ENCODE measurements at places on chromosomes 5 and 9.

- no peak for DNase-seq
Observed at GRCh38 chr5:37739817-37740261, 100.0 kb downstream of the GDNF start.

DNA sequence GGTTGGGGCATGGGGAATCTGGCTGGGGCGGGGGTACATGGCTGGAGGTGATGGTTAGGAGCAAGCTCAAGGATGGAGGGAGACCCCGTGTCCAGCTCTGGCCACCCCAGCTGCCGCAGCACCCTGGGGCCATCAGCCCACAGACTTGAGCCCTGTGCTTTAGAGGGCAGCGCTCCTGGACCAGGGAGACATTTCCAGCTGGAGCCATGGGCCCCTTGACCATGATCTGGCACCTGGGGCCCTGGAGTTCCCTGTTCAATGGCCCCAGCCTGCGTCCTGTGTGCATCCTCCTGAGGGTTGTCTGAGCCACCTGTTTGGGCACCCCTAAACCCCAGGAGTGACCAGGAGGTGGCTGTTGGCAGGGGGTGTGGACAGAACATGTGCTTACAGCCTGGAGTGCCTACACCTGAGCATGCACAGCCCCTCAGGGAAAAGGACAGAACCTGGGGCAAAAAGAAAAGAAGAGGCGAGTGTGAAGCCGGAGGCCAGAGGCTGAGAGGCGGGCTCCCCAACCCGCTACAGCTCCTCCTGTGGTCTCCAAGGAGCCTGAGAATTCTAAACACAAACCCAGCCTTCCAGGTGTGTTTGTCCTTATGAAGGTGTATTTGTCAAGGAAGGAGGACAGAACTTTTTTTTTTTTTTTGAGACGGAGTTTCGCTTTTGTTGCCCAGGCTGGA is 126.7 kb downstream of the C9orf50 start:
- no peak for DNase-seq

DNA sequence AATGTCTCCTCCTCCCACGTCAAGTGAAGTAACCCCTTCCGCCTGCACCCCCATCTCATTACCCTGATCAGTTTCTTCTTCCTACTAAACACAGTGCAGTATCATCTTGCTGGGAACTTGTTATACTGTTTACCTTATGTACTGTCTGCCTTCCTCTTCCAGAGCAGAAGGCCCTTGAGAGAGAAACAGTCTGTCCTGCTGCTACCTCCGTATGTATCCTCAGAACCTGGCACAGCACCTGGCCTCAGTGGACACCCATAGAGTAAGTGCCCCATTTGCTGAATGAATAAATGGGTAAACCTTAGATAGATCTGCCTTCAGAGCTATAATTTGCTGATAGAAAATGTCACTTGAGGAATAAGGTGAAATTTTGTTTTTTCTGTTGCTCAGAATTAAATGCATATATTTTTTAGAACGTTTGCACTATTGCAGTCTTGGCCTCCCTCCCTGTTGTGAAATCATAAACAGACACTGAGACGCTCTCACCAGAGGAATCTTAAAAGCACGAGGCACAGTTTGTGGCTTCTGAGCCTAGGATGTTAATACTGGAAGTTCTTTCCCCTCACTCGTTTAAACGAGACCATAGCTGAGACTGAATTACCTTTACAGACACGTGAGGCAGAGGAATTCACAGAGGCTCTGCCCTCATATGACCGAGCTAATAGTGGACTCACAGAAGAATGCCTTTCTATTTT is 223.1 kb upstream of the DAP start:
- DNase-seq, result no peak

- no peak for DNase-seq
Observed at GRCh38 chr5:19018822-19019221, 969.2 kb downstream of the CDH18 start.

- DNase-seq, result no peak
Observed at GRCh38 chr5:133939668-133940067, 28.8 kb downstream of the C5orf15 start.

DNA sequence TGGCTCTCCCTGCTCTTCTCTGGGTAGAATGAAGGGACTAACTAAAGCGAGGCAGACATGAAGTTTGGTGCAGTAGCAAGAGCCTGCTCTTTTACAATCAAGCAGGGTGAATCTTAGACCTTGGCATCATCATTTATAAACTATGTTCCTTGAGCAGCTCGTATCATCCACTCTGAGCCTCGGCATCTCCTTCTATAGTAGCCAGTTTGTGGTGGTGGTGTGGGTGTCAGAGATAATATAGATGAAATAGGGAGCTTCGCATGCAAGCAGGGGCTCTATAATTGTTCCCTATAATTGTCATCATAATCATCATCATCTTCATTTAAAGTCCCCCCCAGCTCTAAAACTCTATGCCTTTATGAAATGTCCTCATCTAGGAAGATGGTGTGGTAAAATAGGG is 72.5 kb upstream of the SAP30L start:
- DNase-seq, result no peak

GRCh38 chr5:120532835-120533234 is 68.7 kb downstream of the PRR16 start:
- DNase-seq, result no peak

DNA sequence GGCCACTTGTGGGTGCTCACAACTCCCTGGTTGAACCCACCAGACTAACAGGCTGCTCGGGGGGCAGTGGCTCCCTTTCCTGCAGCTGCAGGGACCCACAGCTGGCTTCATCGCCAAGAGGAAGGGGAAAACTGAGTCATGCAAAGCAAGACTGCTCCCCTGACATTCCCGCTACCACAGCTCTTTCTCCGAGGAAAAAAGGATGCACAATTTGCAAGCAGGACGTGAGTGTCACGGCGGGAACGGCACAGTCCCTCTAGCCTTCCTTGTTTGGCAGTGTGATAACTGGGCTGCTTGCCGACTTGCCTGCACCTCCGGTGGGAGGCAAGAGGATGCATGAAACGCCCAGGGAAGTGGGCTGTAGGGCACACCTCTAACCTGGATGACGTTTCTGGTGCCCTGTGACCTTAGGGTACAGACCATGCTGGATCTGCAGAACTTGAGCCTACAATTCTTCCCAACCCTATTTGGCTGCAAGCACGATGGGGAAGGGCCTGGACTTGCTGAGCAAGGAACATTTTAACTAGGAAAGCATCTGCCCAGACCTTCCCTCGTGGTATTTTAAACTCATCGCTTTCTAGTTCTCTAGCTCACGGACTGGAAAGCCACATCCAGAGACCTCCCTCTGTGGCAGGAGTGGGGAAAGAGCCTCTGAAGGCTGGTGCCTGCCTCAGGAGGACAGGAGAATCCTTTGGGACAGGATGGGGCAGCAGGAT is 7.8 kb downstream of the SH3PXD2B start:
- DNase-seq, result no peak

GRCh38 chr5:9165546-9165945 is 380.3 kb downstream of the SEMA5A start:
- DNase-seq, result no peak

DNA sequence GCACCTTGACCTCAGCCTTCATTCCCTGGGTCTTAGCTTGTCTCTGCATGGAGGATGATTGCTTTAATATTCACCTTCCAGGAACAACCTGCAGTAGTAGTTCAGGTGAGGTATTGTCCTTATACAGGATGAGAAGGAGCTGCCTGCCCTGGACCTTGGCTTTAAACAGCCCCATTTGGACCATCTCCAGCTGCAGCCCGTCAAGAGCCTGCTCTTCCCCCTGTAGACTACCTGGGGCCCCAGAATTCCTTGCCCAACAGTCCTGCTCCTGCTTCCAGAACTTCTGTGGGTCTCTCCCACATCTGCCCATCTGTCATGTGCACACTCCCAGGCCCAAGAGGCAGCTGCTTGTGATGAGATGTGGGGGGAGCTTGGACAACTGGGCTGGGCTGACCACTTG is 12.2 kb upstream of the OTP start:
- no peak for DNase-seq

- DNase-seq, result no peak
Observed at GRCh38 chr5:175467983-175468690, 10.2 kb upstream of the SFXN1 start.

GRCh38 chr9:88741335-88741734 is 206.4 kb downstream of the NXNL2 start:
- no peak for DNase-seq

DNA sequence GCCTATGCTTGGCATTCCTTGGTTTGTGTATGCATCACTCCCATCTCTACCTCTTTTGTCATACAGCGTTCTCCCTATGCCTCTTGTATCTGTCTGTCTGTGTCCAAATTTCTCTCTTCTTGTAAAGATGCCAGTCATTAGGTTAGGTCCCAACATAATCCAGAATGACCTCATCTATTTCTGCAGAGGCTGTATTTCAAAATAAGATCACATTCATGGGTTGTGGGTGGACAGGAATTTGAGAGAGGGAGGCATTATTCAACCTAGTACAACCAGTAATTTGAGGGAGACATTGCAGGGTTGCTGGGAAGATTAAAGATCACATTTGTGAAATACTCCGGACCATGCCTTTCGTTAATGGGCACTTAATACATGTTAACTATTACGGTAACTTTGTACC is 155.0 kb downstream of the MAN2A1 start:
- no peak for DNase-seq

DNA sequence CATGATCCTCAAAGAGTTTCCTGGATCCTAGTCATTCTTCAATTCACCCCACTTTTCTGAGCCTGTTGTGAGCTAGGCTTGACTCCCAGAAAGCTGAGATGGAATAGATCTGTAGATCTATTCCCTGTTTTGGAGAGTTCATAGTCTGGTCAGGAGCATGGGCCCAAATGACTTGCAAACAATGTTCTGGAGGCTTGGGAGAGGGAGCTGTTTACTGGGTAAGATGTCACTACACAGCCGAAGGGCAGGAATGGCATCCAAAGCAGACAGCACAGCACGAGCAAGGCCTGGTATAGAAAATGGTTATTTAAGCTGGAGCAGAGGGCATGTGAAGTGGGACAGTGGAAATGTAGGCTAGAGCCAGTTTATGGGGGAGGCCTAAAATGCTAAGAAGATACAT is 152.5 kb upstream of the ALDH1B1 start:
- DNase-seq, result no peak

GRCh38 chr5:159804121-159804520 is 112.2 kb upstream of the ADRA1B start:
- DNase-seq, result no peak

DNA sequence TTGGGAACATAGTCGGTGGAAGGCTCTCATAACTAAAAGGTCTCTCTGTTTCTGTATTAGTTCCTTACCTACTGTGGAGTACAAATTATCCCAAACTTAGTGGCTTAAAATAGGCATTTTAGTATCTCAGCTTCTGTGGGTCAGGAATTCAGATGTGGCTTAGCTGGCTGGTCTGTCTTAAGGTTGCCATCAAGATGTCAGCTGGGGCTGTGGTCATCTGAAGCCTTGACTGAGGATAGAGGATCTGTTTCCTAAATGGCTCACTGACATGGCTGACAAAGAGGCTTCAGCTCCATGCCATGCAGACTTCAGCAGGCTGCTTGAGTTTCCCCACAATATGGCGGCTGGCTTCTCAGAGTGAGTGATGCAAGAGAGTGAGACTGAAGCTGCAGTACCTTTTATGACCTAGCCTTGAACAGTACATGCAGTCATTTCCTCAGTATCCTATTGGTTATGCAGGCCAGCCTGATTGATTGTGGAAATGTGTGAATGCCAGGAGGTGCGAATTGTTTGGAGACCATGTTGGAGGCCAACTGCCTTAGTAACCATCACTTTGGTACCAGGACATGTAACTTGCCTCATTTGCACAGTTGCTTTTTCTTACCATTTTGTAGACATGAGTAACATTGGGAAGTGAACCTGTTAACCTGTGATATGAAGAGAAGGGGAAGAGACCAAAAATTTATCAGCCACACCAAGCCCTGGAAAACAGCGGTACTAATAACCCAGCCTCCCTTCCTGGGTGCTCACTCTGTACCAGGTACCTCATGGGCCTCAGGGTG is 152.8 kb upstream of the IER5L start:
- no peak for DNase-seq

DNA sequence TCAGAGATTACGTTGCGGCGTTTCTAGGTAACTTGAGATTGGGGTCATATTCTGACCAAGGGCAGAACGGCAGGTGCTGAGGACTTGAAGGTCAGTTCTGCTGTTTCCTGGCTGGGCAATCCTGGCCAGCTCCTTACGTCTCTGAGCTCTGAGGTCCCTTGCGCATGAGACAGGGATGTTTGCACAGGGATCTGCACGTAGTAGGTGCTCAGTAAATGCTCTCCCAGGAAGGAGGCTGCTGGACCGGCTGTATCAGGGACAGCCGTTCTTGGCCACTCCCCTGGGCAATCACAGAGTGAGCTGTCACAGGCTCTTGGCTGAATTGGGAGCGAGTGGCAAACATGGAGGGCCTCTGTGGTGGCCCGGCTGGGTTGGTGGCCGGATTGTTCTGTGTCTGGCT is 8.3 kb downstream of the NCS1 start:
- DNase-seq, result no peak
